ENCODE measurements at places on chromosomes 4 and X. TPM values are rescaled to one million over a fixed set of nuclear protein-coding genes. Genes with fewer than 3 reads are reported as not detected.

The HTN1 gene
- total RNA-seq = not detected

The TEX13D gene
- not detected for total RNA-seq

The GPR119 gene
- total RNA-seq = not detected

The FDCSP gene
- total RNA-seq = not detected

The APLN gene
- 8.2 TPM for total RNA-seq
